Stimulated activated CD4-positive, alpha-beta T cell treated with anti-CD3 and anti-CD28 coated beads, Interleukin-1b, Interleukin-23, amount 100 ng/mL, for 1 hour (primary cell): ENCODE measurements at places on chromosomes 4 and X.

GRCh38 chrX:68930542-68931317, 101.9 kb downstream of the EFNB1 start:
- no peak for DNase-seq

DNA sequence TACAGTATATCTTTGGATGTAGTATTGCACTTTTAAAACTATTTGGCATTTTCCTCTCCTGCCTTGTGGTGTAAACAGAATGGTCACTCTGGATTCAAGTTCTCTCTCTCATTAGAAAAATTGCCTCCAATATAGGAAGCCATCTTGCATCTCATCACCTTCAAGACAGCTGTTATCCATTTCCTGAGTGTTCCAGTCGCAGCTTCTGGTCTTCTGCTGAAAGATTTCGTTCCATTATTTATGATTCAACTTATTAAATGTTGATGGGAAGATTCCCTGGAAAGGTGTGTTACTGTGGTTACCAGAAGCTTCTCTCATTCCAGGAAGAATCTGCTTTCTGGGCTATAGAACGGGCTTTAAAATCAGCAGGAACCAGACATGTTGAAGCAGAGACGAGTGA, 568.3 kb upstream of the SLIT2 start:
- no peak for DNase-seq

GRCh38 chr4:54165438-54165837, 63.7 kb upstream of the PDGFRA start:
- no peak for DNase-seq

DNA sequence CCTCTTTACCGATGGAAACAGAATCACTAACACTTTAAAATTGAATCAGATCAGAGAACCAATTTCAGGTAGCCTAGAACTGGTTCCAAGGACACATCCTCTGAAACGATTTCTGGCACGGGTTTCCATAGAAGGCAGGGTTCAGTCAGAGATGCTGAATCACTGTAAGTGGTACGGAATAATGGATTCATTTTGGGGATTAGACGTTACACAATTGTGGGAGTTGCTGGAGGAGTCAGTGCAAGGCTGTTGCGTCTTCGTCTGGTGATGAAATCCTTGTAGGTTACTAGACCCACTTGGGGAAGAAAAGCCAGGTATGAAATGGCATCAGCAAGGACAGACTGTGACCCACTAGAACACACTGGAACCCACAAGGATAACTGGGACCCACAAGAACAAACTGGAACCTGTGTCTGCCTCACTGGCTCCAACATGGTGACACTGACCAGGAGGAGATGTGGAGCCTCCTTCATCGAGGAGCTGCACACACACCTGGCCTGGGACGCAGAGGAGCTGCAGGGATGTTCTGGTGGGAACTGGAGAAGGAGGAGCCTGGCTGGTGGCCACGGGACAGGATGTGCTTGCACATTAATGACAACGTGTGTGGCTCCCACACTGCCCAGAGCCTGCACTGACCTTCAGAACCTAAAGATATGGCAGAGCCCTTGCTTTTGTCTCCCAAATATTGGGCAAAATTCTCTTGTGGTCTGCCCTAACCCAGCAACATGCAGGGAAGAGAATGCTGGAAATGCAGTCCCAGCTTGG, 105.1 kb downstream of the TRAPPC11 start:
- no peak for DNase-seq

DNA sequence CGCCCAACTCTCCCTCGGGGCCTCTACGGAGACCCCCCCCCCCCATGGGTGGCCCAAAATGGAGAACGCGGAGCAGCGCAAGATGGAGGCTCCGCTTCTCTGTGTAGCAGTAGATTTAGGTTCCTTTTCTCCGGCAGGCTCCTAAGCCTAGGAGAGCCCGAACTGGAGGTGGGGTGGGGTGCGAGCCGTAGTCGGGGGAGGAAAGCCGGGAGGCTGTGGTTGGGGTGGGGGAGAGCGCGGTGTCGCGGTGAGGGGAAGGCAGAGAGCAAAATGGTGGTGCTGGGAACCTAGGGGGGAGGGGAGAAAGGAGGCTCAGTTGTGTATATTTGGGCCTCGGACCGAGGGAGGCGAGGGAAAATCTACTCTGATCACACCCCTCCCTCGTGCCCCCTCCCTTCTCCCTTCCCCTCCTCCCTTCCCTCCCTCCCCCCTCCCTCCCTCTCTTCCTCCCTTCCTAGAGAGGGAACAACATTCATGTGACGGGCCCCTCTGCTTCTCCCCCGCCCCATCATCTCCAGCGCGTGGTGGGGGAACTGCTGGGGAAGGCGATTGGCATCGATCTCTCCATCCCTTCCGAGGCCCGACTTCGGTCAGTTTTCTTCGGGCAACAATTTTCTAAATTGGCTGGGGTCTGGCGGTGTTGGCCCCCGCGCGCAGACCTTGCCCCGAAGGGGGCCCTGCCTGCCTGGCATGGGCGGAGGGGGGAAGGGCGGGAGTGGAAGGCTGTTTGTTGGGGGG, at the start of gene STAG2:
Gene STAG2, plus strand, starts transcription at position 439 of the 738 bp plus-strand sequence. CDS start 60,922 bp downstream, outside the sequence.
- peak; percentile 20 for DNase-seq

DNA sequence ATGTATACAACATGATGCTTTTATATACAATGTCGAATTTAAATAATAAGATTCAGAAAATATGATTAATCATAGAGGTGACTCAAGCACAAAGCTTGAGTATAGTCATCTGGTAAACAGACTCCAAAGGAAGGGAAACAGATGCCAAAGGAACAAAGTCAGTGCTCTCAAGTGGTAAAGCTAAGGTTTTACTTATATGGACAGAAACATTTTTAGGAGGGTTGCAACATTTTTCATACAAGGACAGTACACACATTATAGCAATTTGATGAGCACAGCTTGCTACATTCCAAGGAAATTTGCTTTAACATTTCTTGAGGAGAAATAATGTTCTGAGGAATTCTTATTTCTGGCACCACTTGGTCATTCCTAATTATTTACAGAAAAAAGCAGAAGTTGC, 333.4 kb upstream of the AADAT start:
- DNase-seq = no peak

GRCh38 chr4:89222170-89222569, 85.4 kb downstream of the GPRIN3 start:
- no peak for DNase-seq

- no peak for DNase-seq
These were observed 455 bp upstream of the ABCB7 start for GRCh38 chrX:75156531-75156945.

GRCh38 chrX:110915570-110915969, 120.0 kb upstream of the CHRDL1 start:
- no peak for DNase-seq

- DNase-seq = no peak
These were observed 508.1 kb upstream of the ARX start for GRCh38 chrX:25523574-25524540.

DNA sequence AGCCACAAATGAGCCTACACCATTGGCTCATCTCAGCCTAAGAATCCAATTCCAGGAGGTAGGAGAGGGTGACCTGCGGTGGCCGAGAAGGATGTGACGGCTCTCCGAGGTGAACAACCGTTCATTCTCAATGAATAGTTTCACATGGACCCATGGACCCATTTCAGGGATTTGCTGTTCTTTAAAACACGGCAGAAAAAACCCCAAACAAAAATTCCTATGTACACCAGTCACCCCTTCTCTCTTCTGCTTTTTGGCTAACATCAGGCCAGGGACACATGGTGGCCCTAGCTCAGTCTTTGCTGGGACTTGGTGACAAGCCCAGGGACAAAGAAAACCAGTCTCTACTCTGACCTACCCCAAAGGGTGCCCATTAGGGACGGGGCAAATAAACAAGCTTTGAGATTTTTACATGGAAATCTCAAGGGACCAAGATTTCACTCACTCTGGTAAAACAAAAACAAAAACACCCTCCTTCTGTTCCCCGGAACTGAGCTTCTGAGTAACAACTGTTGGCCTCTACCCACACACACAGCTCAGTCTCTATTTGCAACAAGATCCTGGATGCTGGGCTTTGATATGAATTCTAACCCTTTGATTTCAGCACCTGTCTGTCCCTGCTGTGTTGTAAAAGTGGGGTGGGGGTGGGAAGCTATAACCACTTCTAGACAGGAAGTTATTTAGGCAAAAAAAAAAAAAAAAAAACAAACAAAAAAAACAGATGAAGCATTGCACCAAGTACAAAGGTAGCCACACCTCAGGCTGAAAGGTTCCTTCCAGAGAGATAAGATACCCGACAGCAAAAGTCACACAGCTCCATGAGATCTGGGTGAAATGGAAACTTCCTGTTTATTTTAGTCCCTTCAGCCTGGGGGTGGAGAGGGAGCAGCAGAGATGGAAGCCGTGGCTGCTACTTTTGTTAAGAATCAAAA, 49.0 kb downstream of the DDX3X start:
- no peak for DNase-seq

DNA sequence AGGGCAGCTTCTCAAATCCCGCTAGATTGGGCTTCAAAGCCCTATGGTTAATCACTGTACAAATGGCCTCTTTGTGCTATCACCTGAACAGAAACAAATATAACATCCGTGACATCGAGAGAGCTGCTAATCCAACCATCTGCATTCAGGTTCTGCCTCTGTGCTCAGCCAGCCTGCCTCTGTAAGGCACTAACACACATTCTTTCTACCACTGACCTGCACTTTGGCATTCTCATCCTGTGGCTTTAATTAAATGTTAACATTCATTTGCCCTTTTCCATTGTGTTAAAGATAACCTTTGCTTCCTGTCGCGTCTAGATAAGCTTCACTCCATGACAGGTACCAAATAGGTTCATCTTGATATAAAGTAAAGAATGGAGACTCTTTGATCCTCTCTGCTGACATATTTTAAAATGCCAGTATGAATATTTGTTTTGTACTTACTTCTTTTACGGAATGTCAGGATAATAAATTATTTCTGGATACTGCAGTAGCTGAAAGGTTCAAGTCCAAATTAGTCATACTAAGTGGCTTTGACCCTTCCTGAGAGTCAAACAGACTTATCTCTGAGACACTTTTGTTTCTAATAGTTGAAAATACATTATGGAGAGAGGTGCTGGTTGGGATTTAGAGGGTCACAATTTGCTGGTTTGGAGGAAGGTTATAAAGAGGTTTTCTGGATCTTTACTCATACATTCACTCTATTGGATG, 505.7 kb downstream of the PACRGL start:
- no peak for DNase-seq

GRCh38 chr4:88752076-88752463, 54.4 kb upstream of the NAP1L5 start:
- no peak for DNase-seq

- no peak for DNase-seq
These were observed 26.3 kb downstream of the UPF3B start for GRCh38 chrX:119826399-119826959.

GRCh38 chr4:8270912-8271815, 1.6 kb downstream of the HTRA3 start:
- DNase-seq = no peak

- no peak for DNase-seq
These were observed 21.5 kb downstream of the DNAAF6 start for GRCh38 chrX:107227780-107228485.

DNA sequence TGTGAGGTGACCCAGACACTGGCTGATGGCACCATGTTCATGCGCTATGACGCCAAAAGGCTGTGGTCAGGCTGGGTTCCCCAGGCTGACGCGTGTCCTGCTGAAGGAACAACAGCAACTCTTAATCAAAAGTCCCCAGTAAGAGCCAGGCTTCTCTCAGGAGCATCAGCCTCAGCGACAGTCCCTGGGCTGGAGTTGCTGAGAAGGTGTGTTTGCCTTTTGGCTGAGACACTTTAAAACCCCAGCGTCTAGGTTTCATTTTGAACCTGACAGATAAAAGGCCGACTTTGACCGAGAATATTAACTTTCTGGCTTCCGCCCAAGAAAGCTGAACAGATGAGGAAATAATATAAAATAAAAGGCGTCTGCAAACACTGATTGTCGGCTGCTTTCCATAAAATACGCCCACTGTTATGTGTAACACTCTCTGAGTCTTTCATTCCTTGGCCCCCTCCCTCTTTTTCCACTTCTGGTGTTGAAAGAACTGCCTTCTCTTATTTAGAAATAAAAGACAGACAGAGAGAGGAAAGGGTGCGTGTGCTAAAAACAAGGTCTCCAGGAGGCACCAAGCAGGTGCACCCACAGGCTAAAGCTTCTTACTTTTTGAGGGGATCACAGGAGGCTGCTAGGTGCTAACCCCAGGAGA, 373.6 kb downstream of the MID1IP1 start:
- DNase-seq = no peak

- no peak for DNase-seq
These were observed 135.2 kb upstream of the HPGD start for GRCh38 chr4:174657472-174657871.

GRCh38 chr4:110515676-110516075, 39.7 kb downstream of the ENPEP start:
- no peak for DNase-seq

- no peak for DNase-seq
These were observed 278.1 kb upstream of the ARSJ start for GRCh38 chr4:114257501-114257900.

DNA sequence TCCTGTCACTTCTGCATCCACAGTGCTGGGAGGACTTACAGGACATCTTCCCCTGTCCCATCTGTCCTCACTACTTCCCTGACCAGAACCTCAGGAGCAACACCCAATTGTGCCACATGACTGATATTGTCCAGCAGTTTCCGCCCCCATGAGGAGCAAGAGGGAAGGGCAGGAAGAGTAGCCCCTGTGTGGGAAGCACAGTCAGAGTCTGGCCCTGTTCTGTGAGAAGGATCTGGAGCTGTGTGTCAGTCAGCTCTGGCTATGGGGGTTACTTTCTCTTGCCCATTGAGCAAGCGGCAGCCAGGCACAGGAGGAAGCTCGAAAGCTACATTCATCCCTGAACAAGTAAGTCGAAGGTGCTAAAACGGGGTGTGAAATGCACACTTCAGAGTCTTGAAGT, 14.8 kb upstream of the TRIM60 start:
- DNase-seq = no peak

DNA sequence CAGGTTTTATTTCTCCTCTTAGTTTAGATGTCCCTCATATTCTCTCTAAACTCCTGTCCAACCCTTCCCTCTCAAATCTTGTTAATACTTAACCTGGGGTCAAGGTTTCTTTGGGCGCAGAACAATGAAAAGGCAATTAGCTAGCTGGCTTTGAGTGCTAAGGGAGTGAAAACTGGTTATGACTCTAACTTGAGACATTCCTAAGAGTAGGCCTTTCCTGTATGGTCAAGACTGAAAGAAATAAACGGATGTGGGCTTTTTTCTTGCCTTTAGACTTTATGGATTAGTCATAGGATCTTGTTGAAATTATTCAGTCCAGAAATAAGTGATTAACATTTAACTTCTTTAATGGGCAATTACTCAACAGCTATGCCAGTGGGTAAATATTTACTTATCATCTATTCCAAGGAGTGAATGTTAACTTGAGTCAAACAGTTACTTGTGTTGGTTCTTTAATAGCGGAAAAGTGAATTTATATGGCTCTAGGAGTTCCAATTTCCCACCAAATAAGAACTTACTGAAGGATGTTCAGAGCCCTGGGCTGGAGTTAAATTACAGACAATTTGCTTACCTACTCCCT, 141.7 kb upstream of the SCML1 start:
- no peak for DNase-seq

DNA sequence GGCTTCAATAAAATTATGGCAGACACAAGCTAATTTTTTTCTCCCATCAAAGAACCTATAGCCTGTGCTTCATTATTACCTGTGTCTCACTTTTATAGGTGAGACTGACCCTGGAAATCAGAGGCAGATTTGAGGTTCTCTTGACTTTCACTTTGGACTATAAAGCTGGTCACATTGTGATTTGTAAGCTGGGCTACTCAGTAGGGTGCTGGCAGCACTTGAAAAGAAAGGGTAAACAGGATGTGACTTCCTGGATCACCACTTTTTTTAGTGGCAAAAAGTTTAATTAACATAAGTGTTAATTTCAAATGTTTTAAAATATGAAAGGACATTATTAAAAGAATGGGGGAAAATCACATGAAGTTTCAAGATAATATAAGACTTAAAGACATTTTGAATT, 50.6 kb upstream of the GATB start:
- DNase-seq = no peak
